ENCODE measurements at places on chromosomes 13 and 19.

DNA sequence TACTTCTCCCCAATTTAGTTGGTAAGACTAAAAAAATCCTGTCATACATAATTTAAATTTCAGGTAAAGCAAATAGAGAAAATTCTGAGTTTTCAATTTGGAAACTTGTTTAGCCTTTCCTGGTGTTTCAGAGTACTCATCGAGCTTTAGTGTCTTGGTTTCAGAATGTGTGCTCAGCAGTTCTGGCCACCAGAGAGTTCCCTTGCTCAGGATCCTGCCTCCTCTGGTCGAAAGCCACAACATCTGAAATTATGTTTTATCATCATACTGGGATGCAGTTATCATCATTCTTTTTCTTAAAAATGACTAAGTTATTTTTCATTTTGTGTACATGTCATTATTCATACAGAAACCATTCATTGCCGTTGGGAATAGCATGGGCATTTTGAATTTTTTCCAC is 263.2 kb upstream of the SPRY2 start:
- no peak for DNase-seq

DNA sequence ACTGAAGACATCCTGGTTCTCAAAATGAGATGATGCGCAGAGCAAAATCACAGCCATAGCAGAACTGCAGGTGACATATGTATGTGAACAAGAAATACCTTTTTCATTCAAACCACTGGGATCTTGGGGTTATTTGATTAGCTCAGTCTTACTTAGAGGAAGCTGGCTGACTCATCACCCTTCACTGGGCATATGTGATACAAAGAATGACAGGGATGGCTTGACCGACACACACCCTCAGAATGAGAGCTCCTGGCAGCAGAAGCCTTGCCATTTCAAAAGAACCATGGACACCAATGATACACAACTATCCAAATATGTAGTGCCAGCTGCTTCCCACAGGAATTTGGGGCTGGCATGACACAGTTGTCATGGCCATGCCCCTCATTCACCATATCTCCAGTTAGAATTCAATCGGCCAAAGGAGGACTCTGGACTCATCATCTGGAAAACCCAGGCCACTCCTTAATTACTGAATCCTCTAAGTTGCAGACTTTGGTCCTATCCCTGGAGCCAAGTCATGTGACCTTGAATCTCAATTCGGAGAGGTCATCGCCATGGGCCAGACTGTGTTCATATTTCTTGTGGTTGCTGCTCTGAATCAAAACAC is 115.8 kb downstream of the KATNAL1 start:
- DNase-seq, result no peak

DNA sequence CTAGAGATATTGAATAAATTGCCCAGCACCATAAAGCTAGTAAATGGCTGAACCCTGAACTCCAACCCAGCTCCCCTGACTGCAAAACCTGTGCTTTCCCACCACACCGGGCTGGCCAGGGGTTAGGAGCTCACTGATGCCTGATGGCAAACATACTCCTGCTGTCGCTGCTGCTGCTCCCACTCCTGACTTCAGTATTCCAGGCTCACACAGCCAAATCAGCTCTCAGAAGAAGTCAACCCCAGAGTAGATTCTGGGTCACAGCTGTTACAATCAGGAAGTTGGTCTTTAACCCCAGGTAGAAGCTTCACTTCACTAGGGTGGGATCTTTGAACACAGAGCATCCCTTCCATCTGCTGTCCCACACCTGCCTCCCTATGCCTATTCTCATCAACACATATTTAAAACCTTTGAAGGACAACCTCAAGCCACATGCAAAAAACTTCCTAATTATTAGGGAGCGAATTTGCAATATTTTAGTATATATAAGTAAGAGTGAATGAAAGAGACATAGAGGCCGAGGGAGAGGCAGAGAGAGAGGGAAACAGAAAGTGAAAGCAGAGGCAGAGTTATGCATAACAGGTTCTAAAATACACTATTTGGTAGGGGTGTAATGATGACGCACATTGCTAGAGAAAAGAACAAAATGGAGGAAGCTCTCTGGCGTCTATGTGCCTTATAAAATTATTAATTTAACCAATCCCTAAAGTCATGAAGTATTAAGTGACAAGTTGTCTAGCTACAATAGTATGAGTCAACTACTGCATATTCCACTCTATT is 99.4 kb upstream of the SERP2 start:
- peak; percentile 91 for DNase-seq

DNA sequence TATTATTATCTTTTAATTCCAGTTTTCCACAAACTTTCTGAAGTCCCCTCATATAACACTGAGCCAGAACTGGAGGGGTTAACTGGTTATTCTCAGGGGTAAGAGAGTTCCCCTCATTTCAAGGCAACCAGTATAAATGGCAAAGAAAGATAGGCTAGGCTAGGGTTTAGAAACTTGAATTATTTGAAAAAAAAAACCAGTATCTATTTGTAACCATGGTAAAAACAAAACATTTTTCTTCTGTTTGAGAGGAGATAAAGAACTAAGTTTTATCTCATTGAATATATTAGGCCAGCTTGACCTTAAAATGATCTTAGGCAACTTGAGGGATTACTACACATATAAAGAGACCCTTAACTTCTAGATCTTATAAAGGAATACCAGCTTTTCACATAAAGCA is 19.6 kb downstream of the SUPT20H start:
- DNase-seq, result no peak

DNA sequence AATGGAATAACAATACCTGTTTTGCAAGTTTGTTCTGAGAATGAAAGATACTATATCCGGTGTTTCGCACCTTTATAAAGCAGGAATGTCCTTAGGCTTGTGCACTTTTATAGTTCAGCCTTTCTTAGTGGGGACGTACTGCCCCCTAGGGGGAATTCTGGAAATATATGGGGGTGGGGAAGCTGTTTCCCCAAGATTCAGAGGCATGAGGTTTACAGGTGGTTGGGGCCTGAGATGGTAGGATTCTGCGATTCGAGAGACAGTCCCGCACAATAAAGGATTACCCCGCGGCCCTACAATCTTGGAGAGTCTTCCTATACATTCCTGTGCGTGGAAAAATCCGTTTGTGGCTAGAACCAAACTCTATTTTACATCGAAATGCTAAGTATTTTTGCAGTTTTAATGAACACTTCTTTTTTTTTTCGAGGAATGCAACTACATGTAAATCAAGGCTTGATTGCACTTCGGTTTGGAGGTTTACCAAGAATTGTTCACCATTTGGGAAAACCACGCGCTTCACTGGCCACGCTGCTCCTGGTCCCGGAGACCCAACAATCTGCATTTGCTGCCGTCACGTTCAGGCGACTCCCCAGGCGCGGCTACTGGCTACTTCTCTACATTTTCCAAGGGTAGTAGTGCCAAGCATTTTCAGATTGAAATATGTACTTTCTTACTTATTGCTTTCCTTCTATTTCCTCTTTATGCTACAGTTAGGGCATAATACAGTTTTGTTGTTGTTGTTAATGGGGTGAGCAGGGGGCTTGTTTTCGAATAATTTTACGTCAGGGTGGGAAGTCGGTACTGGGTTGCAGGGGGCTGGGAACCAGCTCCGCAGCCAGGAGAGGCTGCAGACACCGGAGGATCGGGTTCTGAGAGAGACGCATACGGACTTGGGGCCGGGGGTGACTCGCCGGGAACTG is 830 bp downstream of the NEK5 start:
- peak; percentile 83 for DNase-seq

- DNase-seq, result no peak
Observed at GRCh38 chr13:54415753-54416366, 1387.2 kb downstream of the OLFM4 start.

GRCh38 chr13:104645786-104646185 is 1579.6 kb upstream of the SLC10A2 start:
- no peak for DNase-seq

DNA sequence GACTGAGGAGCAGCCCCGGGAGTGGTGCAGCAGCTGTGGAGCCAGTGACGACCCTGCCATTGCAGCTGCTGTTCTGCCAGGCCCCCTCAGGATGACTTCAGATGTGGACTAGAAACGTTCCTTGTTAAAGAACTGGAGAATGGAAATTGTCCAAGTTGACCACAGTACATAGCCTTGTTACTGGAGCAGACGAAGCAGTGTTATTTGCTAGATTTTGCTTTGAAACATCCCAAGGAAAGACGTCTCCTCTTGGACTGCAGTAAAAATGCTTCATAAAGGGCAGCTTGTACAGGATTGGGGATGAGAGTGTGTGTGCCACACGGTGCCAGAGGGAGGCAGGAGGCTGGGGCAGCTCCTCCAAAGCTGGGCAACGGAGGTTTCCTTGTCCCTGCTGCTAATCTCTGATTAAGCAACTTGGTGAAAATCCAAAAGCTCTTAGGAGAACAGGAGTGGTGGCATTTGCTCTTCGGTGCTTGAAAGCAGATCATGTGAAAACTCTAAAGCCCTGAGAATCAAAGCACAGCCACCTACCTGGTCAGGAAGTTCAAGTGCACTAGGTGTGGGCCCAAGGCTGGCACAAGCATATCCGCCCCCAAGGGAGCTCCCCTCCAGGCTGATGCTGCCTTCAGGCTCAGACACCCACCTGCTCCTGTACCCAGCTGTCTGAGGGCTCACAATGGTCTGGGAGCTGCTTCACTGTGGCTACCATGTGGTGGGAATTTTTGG is 34.5 kb downstream of the SHISA2 start:
- DNase-seq, result no peak

DNA sequence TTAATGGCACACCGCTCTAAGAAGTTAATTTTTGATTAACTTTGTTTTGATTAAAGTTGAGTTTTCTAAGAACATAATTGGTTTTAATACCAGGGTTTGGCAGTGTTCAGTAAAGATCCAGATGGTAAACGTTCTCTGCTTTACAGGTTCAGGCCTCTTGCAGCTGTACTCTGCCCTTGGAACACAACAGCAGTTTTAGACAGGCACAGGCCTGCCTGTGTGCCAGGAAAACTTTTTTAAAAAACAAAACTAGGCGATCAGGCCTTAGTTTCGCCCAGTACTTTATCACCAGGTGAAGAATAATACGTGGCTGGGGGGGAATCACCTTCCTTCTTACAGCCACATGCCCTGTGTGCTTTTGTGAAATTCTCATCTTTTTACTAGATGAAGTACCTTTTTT is 38.0 kb upstream of the TEX29 start:
- DNase-seq, result no peak

DNA sequence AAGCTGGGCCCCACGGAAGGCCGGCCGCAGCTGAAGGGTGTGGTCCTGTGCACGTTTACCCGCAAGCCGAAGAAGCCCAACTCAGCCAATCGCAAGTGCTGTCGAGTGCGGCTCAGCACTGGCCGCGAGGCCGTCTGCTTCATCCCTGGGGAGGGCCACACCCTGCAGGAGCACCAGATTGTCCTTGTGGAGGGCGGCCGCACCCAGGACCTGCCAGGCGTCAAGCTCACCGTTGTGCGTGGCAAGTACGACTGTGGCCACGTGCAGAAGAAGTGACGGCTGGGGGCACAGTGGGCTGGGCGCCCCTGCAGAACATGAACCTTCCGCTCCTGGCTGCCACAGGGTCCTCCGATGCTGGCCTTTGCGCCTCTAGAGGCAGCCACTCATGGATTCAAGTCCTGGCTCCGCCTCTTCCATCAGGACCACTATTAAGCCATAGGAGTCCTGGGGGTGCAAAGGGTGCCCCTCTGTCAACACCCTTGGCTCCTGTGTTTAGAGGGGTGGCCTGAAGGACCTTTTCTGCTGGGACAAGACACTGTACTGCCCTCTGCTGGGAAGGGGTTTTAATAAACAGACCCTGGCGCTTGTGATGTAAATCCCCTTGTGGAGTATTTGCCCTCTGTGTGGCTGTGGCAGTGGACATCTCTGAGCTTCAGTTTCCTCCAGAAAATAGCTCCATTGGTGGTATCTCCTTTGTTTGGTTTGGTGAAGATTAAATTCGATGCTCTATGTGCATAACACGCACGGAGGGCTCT is 1.9 kb downstream of the MRPS12 start:
- peak; percentile 46 for DNase-seq

DNA sequence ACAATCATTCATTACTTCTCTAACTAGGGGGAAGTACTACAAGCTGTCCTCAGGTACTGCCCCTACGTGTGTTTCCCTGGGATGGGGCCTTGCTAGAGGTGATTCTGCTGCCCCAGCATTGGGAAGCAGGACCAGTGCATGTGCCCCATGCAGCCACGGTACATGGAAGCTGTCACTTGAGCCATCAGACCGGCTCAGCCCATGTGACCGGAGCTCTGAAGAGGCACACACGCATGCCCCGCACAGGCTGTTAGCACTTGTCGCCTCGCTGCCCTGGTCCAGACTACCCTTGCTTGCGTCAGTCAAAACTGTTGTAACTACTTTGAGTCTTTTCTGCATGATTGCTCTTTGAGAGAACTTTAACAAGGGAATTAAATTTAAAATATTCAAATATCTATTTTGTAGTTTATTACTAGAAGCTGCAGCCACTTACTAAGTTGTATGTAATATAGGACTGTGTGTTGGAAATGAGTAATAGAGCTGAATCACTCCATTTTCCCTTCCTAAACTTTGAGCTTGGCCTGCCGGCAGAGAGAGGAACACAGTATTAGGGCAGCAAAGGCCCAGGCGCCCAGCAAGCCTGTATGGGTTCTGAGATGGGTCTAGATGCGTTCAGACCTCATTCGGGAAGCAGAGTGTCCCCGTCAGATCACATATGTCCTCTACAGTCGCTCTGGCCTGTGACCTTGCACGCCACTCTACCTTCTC is 42.2 kb downstream of the DHRS12 start:
- peak; percentile 7 for DNase-seq

DNA sequence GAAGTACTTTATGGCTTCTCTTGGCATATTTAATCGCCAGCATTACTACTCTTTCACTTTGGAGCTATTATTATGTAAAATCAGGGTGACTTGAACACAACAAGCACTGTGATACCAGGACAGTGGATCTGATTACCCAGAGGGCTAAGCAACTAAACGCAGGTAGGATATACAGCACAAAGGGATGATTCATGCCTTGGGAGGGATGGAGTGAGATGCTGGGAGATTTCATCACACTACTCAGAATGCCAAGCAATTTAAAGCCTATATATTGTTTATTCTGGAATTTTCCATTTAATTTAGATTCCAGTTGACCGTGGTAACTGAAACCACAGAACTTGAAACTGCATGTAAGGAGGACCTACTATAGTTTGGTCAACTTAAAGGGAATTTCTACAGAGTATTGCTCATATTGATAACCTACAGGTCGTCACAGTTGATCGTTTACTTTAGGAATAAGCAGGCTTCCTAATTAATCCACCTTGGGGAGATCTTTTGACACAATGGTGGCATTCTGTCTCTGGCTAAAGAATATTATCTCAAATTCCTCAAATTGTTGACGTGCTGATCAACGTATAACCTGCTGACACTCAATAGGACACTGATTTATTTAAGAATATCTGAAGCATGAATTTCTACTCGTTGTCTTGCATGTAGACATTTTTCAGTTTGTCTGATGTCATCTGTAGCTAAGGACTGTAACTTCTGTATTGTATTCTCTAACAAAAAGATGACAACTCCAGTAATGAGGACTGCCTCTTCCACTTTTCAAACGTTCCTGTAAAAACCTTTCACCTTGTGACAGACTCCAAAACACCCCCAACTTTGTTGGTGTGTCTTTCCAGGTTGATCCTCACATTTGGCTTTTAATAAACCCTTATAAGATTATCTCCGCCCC is 254.2 kb downstream of the GPC5 start:
- DNase-seq, result no peak

DNA sequence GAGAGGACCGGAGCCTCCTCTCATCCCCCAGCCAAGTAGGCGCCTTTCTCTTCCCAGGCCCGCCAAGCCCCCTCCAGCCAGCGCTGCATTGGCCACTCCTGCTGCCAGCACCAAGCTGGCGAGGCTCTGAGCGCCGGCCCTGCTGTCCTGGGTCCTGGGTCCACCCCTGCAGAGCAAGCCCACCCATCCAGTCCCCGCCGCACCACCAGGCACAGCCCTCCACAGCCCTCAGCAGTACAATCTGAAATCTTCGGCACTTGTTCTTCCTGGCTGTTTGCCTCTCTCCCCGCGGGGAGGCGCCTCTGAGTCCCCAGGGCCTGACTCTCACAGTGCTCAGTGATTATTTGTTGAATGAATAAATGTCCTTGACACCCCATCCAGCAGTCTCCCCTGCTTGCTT is 236.4 kb upstream of the SGCG start:
- DNase-seq, result no peak

Measured in adipocyte (in vitro differentiated cells).